ENCODE measurements at places on chromosomes 6 and 20.

- no peak for DNase-seq
These were observed 606.0 kb downstream of the HDGFL1 start for GRCh38 chr6:23175391-23175790.

DNA sequence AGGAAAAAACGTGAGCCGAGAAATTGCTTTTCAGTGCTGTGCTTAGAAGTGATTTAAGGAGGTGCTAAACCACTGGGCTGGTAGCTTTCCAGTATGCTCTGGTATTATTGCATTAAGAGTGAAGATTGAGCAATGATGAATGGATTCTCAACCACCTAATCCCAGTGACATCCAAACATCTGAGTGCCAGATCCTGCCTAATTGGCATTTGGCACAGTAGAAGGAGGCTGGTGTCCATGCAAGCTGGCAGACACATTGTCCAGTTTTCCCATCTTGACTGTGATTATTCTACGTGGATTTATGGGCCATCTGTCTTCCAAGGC lies 398.0 kb upstream of the PLCB4 start:
- no peak for DNase-seq

DNA sequence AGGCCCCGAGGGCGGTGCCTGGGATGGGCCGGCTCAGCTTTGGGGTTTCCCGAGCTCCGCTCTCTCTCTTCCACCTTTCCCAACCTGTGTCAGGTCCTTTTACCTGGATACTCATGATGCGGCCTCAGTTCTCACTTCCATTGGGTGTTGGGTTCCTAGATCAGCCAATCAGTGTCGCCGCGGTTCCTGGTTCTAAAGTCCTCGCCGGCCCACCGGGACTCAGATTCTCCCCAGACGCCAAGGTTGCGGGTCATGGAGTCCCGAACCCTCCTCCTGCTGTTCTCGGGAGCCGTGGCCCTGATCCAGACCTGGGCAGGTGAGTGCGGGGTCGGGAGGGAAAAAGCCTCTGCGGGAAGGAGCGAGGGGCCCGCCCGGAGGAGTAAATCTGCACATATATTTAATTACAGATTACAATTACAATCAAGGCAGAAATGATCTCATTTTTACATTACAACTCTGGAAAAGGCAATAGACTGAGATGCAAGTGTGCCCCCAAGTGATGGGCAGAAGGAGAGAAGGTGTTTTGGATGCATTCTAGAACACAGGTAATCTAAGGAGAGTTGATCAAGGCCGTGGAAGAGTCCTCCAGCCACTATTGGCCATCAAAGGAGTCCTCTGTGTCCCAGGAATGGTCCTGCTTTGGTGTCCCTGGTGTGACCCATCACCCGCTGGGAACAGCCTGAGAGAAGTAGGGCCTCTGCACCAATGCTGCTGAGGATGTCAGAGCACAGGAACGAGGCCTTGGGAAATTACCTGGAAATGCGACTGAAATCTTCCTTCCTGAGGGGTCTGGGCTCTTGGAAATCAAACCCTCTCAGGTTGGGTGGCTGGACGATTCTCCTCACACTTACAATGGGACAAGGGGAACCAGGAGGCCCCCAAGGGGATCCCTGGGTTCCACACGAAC lies 34.7 kb upstream of the MICB start:
- DNase-seq: no peak

GRCh38 chr20:4295226-4295625 lies 279.9 kb upstream of the RNF24 start:
- no peak for DNase-seq

- DNase-seq: no peak
These were observed 23.9 kb upstream of the NAA20 start for GRCh38 chr20:19992996-19993908.

DNA sequence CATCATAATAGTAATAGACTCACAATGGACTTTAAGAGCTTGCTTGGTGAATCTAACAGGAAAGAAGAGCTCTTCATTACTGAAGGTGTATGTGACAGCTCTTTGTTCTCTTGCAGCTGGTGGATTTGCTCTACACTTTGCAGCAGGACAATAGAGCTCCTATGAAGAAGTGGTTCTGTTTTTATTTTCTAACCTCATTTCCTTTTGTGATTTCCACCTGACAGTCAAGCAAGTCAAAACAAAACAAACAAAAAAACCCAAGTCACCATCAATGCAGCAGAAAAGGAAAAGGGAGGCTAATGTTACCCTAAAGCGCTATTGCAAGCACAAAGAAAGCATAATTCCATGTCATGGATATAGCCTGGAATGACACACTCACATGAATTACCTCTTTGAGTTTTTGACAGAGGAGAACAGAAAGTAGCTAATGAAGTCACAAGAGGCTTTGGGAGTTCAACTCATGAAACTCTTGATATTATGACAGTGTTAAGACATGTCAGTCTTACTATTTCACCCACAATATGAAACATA lies 1188.1 kb downstream of the EPHA7 start:
- no peak for DNase-seq

DNA sequence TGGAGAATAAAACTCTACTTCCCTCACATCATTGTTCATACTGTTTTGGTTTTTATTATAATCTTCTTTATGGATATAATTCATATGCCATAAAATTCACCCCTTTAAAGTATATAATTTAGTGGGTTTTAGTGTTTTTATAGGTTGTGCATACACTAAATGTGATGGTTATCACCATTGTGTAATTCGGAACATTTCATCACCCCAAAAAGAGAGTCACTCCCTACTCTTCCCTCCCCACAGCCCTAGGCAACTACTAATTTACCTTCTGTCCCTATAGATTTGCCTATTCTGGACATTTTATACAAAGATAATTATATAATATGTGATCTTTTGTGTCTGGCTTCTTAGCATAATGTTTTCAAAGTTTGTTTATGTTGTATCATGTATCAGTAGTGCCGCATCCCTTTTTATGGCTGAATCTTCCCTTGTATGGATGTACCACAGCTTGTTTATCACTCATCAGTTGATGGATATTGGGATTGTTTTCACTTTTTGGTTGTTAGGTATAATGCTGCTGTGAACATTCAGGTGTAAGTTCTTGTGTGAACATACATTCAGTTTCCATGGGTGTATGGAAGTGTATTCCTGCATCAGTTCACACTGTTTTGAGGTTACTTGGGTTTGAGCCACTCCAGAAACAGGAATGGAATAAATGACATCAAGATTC lies 4.2 kb downstream of the TM9SF4 start:
- DNase-seq: no peak

DNA sequence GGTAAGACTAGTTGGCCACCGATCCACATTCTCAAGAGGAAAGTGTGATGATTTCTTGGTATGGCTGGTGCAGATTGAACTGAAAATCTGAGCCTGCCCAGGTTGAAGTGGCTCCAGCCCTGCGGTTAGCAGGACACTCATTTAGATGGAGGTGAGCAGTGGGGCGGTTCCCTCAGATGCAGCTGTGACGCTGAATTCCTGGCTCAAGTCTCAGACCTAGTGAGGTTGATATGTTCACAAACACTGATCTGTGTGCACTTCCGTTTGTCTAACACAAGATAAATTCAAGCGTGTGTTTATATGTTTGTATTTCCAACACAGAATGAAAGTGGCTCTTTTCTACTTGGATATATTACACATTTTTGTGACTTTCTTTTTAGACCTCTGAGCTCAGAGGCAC lies 83.4 kb upstream of the FRMD1 start:
- DNase-seq: no peak

- DNase-seq: no peak
These were observed 2.9 kb upstream of the HIVEP2 start for GRCh38 chr6:142947714-142948480.

DNA sequence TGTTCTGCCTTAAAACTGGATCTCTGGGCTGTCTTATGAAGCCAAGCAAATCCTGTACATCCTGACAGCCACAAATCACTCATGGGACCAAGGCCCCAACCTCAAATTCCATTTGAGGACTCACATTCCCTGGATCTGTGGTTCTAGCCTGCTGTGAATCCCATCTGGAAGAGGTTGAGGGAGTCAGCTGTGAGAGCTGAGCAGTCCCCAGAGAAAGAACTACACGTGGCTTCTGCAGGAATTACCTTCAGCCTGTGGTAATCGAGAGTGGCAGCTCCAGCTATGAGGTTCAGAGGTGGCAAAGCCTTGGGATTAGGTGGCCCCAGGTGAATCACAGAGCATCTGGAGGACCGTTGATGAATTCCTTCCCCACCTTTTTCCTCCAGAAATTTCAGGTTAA lies 245.2 kb downstream of the SLC24A3 start:
- no peak for DNase-seq

DNA sequence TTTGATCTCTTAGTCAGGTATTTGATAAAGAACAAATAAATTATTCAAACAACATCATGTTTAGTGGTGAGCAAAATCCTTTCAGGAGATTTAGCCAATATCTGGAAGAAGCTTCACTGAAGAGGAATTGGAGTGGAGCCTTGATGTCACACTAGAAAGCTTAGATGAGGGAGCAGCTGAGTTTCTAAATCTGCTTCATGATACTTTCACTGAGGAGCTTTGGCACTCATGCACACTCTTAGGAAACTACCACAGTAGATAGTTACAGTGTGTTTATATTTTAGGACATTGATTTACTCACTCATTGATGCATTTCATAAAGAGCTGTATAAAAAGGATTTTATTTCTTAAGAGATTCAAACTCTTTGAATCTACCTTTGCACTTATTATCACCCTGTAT lies 366.2 kb upstream of the BTBD3 start:
- no peak for DNase-seq

- no peak for DNase-seq
These were observed 324.2 kb upstream of the PREP start for GRCh38 chr6:105726902-105727655.

DNA sequence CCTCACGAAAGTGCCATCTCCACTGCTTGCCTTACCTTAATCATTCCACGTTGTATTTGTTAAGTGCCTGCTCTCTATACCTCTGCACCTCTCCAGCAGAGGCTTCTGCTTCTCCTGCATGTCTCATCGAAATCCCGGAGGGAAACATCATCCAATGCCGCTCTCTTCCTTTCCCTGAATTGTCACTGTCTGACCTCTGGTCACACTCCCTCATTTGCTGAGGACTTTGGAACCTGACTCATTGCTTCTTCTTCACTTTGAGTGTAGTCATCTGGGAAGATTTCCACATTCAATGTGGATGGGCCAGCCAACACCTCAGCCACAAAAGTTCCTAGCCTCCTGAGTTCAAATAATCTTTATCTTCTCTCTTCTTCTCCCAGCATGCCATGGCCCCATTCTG lies 78.9 kb upstream of the BEND6 start:
- no peak for DNase-seq

DNA sequence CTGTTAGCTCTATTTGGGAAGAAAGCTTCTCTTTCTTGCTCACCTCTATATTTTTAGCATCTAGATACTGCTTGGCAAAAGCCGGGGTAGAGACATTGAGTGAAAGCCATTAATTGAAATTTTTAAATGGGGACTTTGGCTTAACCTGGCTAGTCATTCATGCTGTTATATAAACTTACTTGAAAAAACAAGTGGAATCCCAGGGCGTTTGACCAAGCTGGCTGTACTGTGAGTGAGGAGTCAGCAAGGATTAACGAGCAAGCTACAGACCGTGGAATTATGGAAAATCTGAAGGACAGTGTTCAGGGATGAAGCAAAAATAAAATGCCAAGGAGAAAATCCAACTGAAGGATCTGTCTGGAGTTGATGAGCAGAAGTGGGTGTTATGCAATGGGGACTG lies 232.0 kb downstream of the GRM1 start:
- no peak for DNase-seq

DNA sequence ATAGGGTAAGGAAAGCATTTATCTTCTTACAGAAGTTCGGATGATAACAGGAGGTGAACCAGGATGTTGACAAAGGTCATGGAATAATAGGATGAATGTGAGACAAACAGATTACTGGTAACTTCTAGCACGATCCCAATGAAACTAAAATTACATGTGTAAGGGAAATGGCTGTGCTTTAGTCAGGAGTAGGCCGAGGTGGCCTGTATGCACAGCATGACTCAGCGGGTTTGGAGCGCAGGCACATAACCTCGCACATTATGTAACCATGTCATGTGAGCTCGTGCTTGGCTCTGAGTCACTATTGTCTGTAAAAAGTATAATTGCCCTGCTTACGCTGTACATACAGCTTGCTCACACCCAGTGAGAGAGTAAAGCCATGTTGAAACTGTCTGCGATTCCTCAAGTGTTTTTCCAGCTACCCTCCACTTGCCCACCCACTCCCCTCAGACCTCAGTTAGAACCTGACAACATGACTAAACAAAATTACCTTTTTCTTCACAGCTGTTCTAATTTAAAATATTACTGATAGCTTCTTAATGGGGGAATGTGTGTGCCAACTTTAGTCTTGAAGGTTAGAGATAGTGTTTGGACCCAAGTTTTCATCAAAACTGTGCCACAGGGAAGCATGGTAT lies 8.2 kb downstream of the CYB5R4 start:
- no peak for DNase-seq

- no peak for DNase-seq
These were observed 29.0 kb downstream of the PTPRA start for GRCh38 chr20:2902291-2902690.

GRCh38 chr6:110814102-110815014 lies 911 bp downstream of the CDK19 start:
- DNase-seq: no peak

GRCh38 chr6:153101461-153101860 lies 29.6 kb downstream of the RGS17 start:
- DNase-seq: no peak

GRCh38 chr20:4154958-4155411 lies 139.6 kb upstream of the RNF24 start:
- DNase-seq: no peak

DNA sequence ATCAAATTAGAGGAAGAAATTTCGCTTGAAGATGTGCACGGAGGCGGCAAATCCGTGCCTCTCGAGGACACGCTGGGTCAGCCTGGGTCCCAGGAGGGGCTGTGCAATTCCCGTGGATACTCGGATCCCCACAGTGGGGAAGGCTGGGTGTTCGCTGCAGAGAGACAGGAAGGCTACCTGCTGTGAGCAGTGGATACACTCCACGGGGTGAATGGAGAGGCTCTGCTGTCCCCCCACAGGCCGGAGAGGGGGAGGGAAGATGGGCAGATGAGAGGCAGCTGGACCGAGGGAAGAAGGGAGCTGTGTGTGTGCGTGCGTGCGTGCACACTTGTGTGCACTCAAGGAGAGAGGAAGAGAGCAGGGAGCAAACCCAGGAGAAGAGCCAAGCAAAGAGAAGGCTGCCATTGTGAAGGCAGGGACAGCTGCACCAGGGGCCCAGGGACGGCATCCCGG lies 57.3 kb downstream of the SULF2 start:
- DNase-seq: no peak

- no peak for DNase-seq
These were observed 9.5 kb upstream of the DTNBP1 start for GRCh38 chr6:15672291-15672690.

DNA sequence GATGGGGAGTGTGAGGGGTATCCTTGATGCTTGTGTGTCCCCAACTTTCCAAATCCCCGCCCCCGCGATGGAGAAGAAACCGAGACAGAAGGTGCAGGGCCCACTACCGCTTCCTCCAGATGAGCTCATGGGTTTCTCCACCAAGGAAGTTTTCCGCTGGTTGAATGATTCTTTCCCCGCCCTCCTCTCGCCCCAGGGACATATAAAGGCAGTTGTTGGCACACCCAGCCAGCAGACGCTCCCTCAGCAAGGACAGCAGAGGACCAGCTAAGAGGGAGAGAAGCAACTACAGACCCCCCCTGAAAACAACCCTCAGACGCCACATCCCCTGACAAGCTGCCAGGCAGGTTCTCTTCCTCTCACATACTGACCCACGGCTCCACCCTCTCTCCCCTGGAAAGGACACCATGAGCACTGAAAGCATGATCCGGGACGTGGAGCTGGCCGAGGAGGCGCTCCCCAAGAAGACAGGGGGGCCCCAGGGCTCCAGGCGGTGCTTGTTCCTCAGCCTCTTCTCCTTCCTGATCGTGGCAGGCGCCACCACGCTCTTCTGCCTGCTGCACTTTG lies at the start of gene TNF:
TNF (plus strand) TSS at position 231 of the 567 bp plus-strand sequence; CDS start at position 408, 177 bp downstream.
- DNase-seq: no peak

- DNase-seq: no peak
These were observed 19.4 kb upstream of the KCNB1 start for GRCh38 chr20:49501917-49502316.

All from GDM1 (cell line).